ENCODE measurements at places on chromosomes 6 and 20.

- no peak for DNase-seq
Observed at GRCh38 chr6:110652520-110652919, 162.7 kb downstream of the CDK19 start.

- DNase-seq, result no peak
Observed at GRCh38 chr6:94862112-94862511, 715.2 kb upstream of the MANEA start.

DNA sequence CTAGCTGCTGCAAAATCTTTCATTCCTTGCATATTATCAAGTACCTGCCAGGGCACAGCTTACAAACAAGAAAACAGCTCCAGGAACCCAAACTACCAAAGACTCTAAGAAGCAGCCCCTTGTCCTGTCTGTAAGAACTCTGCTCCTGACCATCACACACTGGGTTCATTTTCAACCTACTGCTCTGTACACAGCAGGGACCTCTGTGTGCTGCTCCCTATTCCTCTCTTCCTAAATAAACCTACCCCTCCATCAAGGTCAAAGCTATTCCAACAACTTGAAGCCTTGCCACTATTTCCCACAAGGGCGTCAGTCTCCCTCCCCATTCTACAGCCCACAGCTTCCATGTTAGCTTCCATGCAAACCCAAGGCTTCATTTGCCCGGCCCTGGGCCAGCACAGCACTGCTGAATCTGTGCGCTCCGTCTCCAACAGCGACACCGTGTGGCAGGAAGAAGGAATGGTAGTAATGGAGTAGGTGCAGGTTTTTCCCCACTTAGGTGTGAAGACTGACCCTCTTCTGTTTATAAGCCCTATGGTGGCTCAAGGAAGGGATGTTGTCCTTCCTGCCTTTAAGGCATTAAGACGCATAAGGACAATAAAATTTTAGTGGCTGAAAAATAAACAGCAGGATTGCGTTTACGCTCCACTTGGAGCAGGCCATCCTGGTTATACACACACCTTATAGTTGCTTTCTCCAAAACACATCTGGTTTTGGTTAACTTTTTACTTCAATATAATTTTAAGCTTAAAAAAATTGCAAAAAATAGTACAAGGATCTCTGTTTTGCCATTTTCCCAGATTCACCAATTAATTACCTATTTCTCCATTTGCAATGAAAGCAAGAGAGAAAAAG, 115.2 kb upstream of the NXT1 start:
- no peak for DNase-seq

GRCh38 chr6:153092082-153093013, 38.7 kb downstream of the RGS17 start:
- DNase-seq, result peak; percentile 67

- DNase-seq, result no peak
Observed at GRCh38 chr6:147856687-147857086, 348.2 kb downstream of the SAMD5 start.

DNA sequence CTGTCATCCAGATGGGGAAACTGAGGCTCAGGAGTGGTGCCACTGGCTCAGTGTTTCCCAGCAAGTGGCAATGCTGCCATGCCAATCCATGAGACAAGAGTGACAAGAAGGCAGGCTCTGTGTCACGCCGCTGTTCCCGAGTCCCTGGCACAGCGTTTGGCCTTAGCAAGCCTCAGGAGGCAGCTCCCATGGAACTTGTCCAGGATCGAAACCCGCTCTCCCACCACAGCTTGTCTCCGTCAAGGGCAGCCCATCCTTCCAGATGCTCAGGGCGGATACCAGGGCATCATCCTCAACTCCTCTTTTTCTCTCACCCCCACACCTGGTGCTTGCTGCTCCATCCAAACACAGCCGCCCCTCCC, 110.6 kb upstream of the PTPN1 start:
- DNase-seq, result no peak

Measured in HS-5 (cell line).